Ovary (tissue), 10 donors: ENCODE measurements at places on chromosomes 7 and 10. TPM values are rescaled to one million over a fixed set of nuclear protein-coding genes. Genes with fewer than 3 reads are reported as not detected.

Gene SDK1
- 1.2 TPM for polyA plus RNA-seq

Gene PTPN20
- 1.5 TPM for polyA plus RNA-seq

- no peak for DNase-seq
Observed at GRCh38 chr7:68146983-68147382, 1150.3 kb downstream of the TYW1 start.

DNA sequence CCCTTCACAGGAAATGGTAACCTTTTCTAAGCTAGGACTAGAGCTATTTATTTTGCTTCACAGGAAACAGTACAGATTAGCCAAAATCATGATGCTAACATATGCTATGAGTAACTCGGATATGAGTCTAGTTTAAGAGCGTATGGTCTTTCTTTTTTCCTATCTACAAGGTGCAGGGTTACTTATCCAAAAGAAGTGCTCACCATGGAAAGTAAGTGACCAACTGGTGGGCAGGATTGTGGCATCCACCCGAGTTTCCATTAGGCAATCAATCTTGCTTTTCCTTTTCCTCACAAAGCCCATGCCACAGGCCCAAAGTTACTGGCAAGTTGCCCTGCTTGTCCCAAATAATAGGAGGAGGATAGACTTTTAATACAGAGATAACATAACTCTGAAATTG is 765.1 kb upstream of the POM121L12 start:
- no peak for DNase-seq

DNA sequence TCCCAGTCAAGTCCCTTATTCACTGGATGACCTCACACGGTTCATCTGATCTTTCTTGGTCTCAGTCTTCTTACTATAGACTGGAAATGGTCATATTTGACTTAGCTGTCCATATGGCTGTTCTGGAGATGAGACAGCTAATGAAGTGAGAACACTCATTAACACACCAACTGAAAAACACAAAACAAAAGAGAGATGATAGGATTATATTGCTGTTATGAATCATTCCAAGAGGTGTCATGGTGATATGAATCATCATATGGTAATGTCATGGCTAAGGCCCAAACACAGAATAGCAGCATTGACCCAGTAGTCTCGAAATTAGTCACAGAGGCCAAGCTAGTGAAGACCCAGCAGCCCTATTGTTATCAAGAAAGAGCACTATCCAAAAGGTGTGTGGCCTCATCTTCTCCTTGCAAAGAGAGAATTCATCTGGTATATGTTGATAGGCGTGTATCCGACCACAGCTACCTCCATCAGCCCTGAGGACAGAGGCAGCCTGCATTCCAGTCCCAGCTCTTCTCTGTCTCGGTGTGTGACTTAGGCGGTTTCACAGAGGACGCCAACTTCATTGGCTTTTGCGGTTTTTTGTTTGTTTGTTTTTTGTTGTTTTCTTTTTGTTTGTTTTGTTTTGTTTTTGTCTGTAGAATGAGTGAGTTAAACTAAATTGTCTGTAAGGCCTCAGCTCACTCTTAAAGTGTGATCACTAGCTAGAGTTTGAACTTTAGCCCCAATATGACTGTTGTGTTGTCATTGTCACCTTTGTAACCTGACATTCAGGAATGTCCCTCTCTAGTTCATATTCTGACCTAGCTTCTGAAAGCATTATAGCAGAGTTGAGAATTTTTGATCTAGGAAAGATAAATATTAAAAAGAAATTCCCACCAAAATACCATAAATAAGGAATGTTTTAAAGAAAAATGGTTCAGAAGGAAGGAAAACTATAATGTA is 97.4 kb upstream of the PDCD4 start:
- DNase-seq = no peak

Gene C7orf33
- polyA plus RNA-seq = not detected

Gene CLDN4
- 0.35 TPM for polyA plus RNA-seq
